ENCODE measurements at places on chromosomes 1 and 21.

DNA sequence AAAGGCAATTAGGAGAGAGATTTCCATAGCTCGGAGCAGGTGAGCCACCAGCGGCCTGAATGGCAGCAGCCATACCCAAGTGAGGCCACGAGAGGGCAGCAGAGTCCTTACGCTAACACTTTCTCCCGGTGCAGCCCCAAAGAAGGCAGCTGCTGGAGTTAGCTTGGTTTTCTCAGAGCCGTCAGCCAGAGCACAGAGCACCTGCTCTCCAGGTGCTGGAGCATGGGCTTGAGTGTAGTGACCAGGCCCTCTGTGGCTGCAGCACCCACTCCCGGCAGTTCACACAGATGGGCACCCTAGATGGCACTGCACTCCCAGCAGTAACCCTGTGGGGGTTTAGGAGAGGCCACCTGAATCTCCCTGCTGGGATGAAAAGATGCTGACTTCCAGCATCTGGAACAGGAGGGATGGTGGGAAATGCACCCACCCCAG, 45.8 kb downstream of the TMCC2 start:
- DNase-seq: peak; percentile 78

GRCh38 chr1:67612788-67613241, 72.2 kb upstream of the GADD45A start:
- DNase-seq: no peak

DNA sequence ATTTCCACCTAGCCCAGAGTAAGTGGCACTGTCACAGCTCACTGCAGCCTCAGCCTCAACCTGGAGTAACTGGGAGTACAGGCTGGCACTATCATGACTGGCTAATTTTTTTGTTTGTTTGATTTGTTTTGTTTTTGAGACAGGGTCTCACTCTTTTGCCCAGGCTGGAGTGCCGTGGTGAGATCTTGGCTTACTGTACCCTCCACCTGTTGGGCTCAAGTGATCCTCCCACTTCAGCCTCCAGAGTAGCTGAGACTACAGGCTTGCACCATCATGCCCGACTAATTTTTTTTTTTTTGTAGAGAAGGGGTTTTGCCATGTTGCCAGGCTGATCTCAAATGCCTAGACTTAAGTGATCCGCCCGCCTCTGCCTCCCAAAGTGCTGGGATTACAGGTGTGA, 2.5 kb downstream of the UCK2 start:
- no peak for DNase-seq

DNA sequence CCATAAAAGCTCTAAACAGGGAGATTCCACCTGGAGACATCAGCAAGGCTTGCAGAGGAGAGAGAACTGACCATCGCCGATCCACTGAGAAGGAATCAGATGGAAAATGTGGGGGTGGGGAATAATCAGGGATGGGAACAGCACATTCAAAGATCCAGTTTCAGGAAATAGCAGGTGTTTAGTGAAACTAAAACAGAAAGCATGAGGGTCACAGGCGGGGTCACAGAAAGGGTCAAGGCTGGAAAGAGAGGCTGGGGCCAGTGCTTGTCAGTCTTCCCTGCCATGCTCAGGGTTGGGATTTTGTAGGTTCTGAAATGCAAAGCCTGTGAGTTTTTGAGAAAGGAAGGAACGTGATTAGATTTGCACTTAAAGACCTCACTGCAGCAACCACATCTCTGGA, 103.2 kb downstream of the HLCS start:
- no peak for DNase-seq
